Right lobe of liver (tissue), 6 donors: ENCODE measurements at places on chromosomes 3 and 15.

- H3K36me3 ChIP-seq = peaks cover 41% of the 10 kb centered on the region
- no peaks in the 10 kb centered on the region for H3K27me3 ChIP-seq
- H3K4me1 ChIP-seq = no peaks in the 10 kb centered on the region
- peak; percentile 56 for DNase-seq
- no peak overlapping the region for H3K4me3 ChIP-seq
- no peak overlapping the region for H3K27ac ChIP-seq
Measured at GRCh38 chr15:74901612-74902063, 5.0 kb downstream of the FAM219B start.

DNA sequence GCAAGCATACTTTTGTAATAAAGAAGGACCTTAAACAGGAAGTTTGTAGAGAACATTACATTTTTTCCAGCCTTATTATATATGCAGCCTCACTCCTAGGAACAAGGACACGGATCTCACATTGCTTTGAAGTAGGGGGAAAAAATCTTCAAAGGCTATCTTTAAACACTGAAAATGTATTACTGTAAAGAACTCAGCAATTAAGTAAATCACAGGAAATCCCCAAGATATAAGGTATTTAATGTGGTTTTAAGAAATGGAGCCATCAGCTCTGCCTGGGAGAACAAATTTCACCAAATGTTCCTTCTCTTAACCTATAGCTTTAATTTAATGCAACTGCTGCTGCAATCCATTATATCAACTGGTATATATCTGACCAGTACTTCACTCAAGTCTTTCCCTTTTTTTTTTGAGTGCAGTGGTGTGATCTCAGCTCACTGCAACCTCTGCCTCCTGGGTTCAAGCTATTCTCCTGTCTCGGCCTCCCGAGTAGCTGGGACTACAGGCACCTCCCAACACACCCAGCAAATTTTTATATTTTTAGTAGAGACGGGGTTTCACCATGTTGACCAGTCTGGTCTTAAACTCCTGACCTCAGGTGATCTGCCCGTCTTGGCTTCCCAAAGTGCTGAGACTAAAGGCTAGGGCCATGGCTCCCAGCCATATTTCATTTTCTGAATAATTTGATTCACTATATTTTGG, 2.8 kb downstream of the BTLA start:
- no peak for DNase-seq
- H3K27me3 ChIP-seq = no peaks in the 10 kb centered on the region
- H3K4me3 ChIP-seq = no peak overlapping the region
- H3K27ac ChIP-seq = no peak overlapping the region
- no peaks in the 10 kb centered on the region for H3K36me3 ChIP-seq

DNA sequence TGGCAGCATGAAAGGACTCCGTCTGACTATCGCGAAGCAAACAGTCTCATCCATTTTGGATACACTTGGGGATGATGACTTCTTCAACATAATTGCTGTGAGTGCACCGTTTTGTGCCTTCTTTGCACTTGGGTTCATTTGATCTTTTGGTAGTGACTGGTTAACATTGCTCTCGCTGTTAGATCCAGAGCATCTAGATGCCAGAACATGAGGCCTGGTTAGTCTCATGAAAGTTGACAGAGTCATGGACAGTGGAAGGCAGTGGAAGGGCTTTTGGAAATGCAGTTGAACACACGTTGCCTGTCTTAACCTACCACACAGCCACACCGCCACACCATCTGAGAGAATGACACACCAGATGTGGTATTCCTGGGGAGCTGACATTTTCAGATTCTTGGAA, 357.9 kb downstream of the LRTM1 start:
- H3K27me3 ChIP-seq = no peaks in the 10 kb centered on the region
- no peak overlapping the region for H3K4me3 ChIP-seq
- no peaks in the 10 kb centered on the region for H3K36me3 ChIP-seq
- no peak for DNase-seq
- no peak overlapping the region for H3K27ac ChIP-seq

DNA sequence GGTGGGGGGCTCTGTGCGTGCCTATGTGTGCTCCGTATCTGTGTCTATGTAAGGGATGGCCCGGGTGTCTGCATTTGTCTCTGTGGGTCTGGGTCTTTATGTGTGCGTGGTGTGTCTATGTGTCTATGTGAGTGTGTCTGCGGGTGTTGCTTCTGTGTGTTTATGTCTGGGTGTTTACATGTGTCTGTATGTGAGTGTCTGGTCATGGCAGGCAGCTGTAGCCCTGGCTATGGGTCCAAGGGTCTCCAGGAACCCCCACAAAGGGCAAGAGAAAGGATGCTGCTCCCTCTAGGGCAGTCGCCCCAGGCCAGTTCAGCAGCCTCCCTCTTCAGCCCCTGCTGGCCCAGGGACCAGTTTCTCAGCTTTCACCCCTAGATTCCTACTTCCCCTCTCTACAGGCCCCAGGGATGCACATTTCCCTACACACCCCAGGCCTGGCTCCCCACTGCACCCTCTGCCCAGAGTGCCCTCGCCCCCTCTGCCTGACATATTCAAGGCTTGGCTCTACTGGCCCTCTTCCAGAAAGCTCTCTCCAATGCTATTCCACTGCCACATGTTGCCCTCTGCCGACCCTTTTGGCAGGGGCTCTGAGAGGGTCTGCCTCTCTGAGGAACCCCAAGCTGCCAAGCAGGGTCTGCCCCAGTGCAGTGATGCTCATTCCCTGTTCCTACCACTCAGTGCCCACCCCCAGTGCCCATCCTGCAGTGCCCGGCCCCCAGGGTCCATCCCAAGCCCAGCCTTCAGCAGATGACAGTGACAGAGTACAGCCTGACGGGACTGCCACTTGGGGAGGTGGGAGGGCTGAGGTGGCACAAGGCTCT, 1.0 kb upstream of the MYL3 start:
- H3K36me3 ChIP-seq = no peaks in the 10 kb centered on the region
- DNase-seq = no peak
- H3K4me3 ChIP-seq = no peak overlapping the region

DNA sequence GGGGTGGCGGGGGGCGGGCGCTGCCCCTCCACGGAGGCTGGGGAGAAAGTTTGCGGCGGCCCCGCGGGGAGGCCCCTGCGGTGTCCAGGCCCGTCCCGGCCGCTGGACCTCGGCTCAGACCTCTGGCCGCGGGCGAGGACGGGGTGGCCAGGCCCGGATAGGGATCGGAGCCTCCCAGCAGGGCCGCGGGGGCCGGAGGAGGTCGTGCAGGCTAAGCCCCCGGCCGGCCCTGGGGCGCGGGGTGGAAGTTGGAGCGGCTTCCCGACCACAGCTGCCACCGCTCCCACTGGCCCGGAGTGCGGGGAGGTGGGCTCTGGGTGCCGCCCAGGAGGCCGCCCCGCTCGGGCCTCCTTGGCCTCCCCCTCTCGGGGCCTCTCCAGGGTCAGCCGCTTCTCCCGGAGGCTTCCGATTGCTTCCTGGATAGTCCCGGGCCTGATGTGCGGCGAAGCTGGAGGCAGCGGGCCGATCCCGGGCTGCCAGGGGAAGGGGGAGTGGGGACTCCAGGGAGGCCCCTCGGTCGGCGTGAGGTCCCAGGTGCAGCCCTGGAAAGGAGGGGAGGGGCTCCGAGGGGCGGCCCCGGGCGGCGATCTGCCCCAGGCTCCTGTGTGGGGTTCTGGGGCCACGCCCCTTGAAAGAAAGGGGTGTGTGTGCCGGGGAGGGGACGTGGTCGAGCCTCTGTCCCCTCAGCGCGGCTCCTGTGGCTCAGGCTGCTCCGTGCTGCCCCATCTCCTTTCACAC, 907 bp downstream of the PLXNA1 start:
- DNase-seq = no peak
- no peaks in the 10 kb centered on the region for H3K27me3 ChIP-seq
- no peak overlapping the region for H3K27ac ChIP-seq
- H3K4me3 ChIP-seq = peak overlapping the region; percentile 56

DNA sequence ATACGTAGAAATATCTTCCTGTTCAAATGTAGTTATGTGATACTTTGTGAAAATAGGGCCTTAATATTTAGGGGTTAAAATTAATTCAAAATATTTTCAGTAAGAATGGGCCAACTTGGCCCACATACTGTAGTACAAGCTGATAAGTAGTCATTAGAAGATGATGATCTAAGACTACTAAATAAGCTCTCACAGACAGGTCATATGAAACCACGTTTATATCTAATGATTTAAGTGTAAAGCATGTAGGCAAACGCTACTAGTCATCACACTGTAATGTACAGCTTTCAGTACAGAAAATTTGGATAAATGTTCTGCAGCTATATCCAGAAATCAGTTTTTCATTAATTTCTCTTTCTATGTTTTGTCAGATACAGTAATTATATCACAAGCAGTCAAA, 228.6 kb downstream of the UBE2E2 start:
- no peaks in the 10 kb centered on the region for H3K27me3 ChIP-seq
- no peak overlapping the region for H3K27ac ChIP-seq
- no peaks in the 10 kb centered on the region for H3K36me3 ChIP-seq
- no peaks in the 10 kb centered on the region for H3K4me1 ChIP-seq
- H3K4me3 ChIP-seq = no peak overlapping the region

DNA sequence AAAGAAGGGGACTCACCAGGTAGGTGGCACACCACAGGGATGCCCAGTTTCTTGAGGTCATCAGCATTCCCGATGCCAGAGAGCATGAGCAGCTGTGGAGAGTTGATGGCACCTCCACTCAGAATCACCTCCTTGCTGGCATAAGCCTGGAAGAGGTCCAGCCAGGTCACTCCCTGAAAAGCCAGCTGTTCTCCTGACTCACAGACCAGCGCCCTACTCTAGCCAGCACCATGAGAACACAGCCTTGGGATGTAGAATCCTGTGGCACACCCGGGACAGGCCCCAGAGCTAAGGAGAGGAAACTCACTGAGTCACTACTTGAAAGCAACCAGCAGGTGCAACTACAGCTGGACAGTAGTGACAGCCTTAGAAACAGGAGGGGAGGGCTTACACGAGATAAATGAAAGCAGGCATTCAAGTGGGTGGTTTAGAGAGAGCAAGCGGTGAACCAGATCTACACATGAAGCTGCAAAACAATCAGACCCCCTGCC, 24.5 kb downstream of the CHDH start:
- H3K27ac ChIP-seq = no peak overlapping the region
- no peak overlapping the region for H3K4me3 ChIP-seq
- no peaks in the 10 kb centered on the region for H3K27me3 ChIP-seq
- H3K4me1 ChIP-seq = no peaks in the 10 kb centered on the region
- DNase-seq = peak; percentile 37

DNA sequence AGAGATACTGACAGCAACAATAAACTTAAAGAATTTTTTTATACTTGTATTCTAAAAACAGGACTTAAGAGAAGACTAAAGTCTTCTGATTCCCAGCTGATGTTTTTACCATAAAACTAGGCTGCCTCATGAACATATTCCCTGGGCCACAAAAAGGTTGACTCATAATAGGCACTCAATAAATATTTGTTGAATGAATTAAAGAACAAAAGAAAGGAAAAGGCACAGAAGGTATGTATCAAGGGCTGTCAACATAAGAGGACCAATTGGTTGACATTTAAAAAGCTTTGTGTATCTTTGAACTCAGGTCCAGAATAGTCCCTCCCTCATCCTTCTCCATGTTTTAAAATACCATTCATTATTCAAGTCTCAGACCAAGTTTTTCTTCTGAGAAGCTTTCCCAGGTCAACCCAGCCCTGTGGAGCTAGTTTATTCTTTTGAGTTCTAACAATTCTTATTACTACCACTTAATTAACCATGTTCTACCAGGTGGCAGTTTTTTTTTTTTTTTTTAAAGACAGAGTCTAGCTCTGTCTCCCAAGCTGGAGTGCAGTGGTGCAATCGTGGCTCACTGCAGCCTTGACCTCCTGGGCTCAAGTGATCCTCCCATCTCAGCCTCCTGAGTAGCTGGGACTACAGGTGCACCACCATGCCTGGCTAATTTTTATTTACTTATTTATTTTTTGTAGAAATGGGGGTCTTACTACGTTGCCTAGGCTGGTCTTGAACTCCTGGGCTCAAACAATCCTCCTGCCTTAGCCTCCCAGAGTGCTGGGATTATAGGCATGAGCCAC, 17.5 kb upstream of the ARHGEF3 start:
- DNase-seq = no peak
- no peaks in the 10 kb centered on the region for H3K36me3 ChIP-seq
- H3K4me1 ChIP-seq = no peaks in the 10 kb centered on the region
- no peak overlapping the region for H3K4me3 ChIP-seq
- no peak overlapping the region for H3K27ac ChIP-seq

DNA sequence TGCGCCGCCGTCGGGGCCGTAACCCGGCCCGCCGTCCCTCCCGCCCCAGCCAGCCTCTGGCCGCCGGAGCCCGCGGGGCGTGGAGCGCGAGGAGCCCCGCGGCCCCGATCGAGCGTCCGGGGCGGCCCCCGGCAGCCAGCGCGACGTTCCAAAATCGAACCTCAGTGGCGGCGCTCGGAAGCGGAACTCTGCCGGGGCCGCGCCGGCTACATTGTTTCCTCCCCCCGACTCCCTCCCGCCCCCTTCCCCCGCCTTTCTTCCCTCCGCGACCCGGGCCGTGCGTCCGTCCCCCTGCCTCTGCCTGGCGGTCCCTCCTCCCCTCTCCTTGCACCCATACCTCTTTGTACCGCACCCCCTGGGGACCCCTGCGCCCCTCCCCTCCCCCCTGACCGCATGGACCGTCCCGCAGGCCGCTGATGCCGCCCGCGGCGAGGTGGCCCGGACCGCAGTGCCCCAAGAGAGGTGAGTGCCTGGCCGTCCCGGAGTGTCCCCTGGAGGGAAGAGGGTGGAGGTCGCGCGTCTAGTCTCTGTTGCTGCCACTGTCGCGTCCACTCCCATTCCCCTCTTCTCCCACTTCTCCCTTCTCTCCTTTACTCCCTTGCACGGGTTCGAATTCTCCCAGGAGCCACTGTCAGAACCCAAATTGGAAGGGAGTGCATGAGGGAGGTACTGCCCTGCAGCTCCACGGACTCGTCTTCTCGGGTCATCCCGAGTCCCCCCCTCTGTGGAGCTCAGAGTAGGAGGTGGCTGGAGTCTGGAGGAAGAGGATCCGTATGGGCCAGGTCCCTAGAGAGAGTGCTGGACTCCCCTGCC, 585 bp downstream of the CSK start:
- H3K36me3 ChIP-seq = no peaks in the 10 kb centered on the region
- H3K27ac ChIP-seq = peak overlapping the region; percentile 81
- no peaks in the 10 kb centered on the region for H3K27me3 ChIP-seq
- H3K4me3 ChIP-seq = peak overlapping the region; percentile 72
- peaks cover 5% of the 10 kb centered on the region for H3K4me1 ChIP-seq

DNA sequence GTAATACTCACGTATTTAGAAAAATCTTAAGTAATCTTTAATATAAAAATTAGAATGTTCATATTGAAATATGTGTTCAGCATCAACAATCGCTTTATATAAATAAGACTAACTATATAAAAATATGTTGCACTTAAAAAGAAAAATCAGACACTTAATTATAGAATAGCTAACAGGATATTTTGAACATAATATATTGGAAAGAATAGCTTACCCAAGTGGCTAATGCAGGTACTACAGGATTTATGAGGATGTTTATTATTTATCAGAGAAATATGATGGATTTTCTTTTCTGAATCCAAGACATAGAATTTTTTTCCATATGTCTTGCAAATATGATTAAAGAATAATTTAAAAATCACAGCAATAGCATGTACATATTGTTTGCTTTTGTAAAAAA, 567.9 kb upstream of the GBE1 start:
- H3K36me3 ChIP-seq = no peaks in the 10 kb centered on the region
- no peak overlapping the region for H3K4me3 ChIP-seq
- DNase-seq = no peak
- no peaks in the 10 kb centered on the region for H3K4me1 ChIP-seq
